ENCODE measurements at places on chromosomes 13 and 19.

- DNase-seq = no peak
Measured at GRCh38 chr19:14809272-14810057, 25.5 kb downstream of the OR7A5 start.

GRCh38 chr13:53200498-53201453 is 172.2 kb downstream of the OLFM4 start:
- no peak for DNase-seq

GRCh38 chr13:100212904-100213553 is 124.1 kb downstream of the PCCA start:
- no peak for DNase-seq

- no peak for DNase-seq
Measured at GRCh38 chr13:69948016-69948415, 159.6 kb upstream of the ATXN8OS start.

GRCh38 chr19:17929056-17929455 is 3.8 kb upstream of the CCDC124 start:
- DNase-seq = no peak

DNA sequence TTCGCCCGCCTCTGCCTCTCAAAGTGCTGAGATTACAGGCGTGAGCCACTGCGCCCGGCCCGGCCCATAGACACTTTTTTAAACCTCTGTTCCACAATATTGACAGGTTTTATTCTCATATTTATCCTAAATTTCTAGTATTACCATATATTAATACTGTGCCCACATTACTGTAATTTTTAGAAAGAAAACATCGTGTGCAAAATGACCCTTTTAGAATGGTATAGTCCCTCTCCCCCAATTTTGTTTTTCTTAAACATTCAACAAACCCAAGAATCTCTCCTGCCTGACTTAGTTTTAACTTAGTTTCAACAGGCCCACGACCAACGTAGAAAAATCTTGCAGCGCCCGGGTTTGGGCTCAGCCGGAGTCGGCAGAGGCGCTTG is 9.1 kb downstream of the CDX2 start:
- DNase-seq = no peak

DNA sequence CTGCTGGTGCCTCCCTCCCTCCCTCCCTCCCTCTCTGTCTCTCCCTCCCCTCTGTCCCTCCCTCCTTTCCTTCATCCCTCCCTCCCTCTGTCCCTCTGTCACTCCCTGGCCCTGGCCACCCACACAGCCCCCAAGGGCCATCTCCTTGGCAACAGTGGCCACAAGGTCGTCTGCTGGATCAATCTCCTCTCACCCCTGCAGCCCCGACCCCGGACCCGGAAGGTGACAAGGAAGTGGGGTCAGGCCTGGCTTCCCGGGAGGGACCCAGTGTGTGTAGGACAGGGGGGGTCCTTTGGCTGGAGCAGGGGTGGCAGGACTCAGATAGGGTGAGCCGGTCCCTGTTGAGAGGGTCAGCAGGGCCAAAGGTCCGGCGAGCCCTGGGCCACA is 21.9 kb upstream of the TCF3 start:
- no peak for DNase-seq

DNA sequence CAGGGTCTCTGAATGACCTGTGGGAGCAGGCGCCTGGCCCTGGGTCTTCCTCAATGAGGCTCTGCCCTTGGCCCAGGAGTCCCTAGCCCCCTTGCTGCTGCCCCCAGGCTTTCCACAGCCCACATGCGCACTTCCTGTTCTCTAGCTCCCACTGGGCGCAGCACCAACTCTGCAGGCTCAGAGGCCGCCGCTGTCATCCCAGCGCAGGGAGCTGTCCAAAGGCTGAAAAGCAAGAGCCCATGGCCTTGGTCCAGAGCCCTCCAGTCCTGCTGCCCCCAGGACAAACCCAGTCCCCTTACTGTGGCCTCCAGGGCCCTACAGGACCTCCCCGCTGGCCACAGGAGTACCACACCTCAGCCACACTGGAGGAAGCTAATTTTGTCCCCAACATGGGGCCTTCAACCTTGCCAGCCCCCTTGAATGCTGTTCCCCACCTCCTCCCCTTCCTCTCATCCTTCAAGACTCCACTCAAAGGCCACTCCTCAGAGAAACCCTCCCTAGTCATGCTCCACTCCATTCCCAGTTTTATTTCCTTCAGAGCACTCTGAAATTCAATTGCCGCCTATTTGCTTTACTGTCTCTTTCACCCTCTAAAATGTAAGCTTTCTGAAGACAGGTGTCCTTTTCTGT is 8.0 kb upstream of the POU2F2 start:
- no peak for DNase-seq

DNA sequence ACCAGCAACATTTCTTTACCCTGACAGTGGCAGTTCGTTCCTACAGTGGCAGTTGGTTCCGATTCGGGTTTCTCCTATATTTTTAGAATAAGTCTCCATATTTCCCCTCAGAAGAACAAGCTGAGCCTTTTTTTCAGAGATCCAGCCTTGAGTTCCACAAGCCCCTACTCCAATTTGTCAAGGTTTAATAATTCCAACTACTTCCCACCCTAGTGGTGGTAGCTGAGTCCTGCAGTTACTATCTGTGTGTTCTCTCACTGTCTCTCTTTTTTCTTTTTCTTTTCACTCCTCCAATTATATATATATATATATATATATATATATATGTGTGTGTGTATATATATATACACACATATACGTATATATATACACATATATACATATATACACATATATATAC is 1347.3 kb downstream of the PCDH9 start:
- DNase-seq = no peak

DNA sequence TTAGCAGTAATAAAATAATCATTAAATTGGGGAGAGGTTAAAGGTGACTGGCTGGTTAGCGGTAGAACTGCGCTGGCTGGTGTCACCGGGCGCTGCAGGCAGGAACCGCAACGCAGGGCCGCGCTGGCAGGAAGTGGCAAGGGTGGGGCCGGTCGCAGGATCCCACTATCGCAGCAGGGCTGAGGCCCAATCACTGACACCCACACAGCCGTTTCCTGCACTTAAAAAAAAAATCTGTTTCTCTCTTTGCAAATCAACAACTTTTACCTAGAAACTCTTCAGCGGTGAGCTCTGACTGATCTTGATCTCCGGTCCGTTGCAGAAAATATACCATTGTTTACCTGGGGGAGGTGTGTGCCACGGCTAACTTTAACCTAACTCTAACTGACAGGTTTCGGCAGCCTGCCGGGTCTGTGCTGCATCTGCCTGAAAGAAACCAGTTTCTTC is 46.9 kb downstream of the KLF2 start:
- DNase-seq = peak; percentile 38

DNA sequence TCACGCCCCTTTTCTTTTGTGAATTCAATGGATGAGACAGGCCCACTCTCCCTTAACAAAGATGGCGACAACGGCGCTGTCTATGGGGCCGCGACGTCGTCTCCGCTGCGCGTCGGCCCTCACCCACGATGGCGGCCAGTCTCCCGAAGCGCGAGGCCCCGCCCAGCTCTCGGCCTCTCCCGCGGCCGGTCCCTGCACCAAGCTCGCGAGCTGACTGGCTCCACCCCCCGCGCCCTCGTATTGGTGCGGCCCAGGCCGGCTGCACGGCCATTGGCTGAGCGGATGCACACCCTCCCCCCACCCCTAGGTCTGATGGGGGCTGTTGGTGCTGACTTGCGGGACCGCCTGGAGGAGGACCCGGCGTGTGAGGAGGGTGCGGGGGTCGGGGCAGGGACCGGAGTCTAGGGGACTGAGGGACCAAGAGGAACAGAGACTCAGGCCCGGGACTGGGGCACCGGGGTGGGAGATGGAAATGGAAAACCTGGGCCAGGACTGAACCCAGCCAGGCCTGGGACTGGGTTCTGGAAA is 4.8 kb downstream of the SPHK2 start:
- peak; percentile 94 for DNase-seq

- no peak for DNase-seq
Measured at GRCh38 chr13:110157718-110158117, 149.2 kb downstream of the COL4A1 start.

- no peak for DNase-seq
Measured at GRCh38 chr13:113292021-113292862, 4.8 kb upstream of the LAMP1 start.

GRCh38 chr13:73580513-73581267 is 521.9 kb downstream of the KLF5 start:
- DNase-seq = no peak

DNA sequence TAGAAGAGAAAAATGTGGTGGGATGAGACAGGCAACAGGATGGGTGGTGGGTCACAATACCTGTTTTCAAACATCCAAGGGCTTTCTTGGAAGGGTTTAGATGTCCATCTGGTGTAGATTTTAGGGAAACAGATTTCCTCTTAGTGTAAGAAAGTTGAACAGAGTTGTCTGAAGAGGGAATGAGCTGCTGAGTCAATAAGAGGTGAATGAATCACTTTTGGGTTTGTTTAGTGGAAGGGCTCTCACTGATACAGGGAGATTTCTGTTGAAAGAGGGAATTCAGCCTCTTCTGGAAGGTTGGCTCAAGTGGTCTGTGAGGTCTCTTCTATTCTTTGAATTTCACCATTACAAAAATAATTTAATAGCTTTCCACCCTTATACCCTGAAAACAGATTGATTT is 54.6 kb downstream of the LACC1 start:
- DNase-seq = no peak

GRCh38 chr13:78383071-78383484 is 220.3 kb downstream of the POU4F1 start:
- DNase-seq = no peak

- no peak for DNase-seq
Measured at GRCh38 chr13:32415019-32415418, 12.9 kb downstream of the N4BP2L1 start.

DNA sequence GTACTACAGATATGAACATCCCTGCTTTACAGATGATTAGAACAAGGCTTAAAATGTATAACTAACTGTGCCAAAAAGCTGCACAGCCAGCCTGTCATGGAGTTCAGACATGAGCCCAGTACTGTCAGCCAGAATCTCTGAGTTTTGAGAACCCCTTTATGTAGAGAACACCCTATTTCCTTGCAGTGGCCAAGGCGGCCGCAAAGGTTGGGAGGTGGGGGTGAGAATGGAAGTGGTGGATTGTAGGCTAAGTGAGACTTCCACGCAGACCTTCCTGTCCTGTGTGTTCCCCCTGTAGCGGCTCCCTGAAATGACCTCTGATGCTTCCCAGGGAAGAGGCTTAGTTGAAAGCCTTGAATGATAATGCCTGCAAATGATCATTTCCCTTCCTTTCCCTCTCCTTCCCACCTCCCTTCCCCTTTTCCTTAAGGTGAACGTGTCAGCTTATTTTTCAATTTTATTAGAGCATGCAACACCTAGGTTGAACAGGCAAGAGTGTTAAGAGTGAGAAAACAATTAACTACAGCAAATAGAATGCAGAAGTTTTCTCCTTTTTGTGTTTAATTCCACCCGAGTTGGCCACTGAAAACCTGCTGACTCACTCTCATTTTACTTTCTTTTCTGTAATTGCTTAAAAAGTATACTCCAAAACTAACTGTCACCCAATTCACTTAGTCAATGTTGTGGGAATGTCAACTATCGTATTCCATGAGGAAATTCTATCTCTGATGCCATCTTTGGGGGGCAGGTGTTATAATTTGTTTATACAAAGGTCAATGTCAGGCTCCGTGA is 167.0 kb upstream of the EDNRB start:
- DNase-seq = no peak

- no peak for DNase-seq
Measured at GRCh38 chr19:10651851-10652250, 2.3 kb upstream of the ILF3 start.

- DNase-seq = no peak
Measured at GRCh38 chr13:84470528-84470927, 588.3 kb upstream of the SLITRK1 start.

GRCh38 chr19:43599635-43600295 is 3.4 kb downstream of the ZNF576 start:
- no peak for DNase-seq

DNA sequence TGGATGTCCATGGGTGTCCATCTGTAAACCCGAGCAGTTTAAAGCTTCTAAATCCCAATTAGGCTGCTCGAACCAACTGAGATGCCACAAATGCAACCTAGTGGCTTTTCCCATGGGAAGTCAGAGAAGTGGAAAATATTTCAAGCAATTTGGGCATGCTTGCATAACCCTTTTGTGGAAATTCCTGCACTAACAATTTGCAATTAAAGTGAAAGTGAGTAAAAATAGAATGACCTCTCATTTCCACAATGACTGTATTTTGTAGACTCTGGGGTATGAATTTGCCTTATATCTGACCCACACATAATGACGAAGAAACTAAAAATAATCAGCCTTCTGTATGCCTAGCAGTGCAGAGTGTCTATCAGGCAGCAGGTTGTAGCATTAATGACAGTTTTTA is 91.8 kb upstream of the TSC22D1 start:
- no peak for DNase-seq

- no peak for DNase-seq
Measured at GRCh38 chr19:35334144-35334753, 5.3 kb downstream of the CD22 start.

DNA sequence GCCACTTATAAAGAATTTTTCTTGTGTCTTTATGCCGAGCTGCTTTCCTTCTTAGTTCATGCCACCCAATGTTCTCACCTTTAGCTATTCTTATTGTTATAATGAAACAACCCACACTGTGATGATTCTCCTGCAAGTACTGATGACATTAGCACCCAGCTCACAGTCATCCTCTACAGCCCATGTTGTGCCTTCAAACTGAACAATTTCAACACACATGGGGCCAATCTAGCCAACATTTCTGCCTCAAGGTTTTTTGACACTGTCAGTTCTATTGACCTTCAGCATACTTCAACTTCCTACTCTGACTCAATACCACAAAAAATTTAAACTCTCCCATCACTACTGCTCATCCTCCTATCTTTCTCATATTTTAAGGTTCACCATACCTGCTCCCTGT is 752.4 kb downstream of the FGF9 start:
- no peak for DNase-seq

GRCh38 chr19:46288896-46289588 is 7.8 kb upstream of the HIF3A start:
- no peak for DNase-seq

DNA sequence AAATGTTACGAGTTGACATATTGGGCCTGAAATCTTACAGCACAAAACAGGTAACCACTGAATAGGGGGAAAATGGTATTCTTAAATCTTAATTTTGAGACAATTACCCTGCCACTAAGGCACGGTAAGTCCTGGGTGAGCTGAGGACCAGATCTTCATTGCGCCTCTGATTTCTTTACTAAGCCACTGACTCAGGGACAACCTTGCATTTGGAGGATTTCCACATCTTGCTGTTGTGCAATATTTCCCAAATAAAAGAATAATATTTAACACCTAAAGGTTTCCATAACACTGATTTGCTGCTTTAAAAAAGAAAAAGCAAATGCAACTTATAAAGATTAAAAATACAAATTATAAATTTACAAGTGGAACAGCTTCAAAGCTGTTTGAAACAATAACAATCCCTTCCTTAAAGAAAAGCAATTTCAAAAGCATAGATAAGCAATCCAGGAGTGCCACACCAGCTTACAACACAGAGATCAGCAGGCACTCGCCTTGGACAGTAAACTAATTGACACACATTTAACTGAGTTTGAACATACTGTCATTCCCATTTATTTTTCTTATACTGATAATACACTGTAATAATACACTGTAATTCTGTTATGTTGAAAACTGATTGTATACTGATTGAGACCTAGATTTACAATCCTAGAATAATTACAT is 79.6 kb upstream of the DOCK9 start:
- DNase-seq = no peak

Measured in stimulated activated CD4-positive, alpha-beta T cell treated with anti-CD3 and anti-CD28 coated beads, Interleukin-1b, Interleukin-23, amount 100 ng/mL, for 1 hour (primary cell).